Cardiac muscle cell (in vitro differentiated cells and primary cell): ENCODE measurements at places on chromosomes 7 and 10.

DNA sequence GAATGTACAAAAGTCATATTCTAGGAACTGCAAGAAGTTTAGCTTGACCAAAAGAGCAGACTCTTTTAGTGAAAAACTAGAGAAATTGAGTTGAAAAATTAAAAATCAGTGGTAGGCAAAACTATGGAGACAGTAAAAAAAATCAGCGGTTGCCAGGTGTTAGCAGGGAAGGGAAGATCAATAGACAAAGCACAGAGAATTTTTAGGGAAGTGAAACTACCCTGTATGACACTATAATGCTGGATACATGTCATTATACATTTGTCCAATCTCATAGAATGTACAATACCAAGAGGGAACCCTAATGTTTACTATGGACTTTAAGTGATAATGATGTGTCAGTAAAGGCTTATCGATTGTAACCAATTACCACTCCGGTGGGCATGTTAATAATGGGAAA lies 761.9 kb downstream of the MAGI2 start:
- no peak overlapping the region for H3K4me3 ChIP-seq
- no peaks in the 10 kb centered on the region for H3K36me3 ChIP-seq
- peaks cover 7% of the 10 kb centered on the region for H3K4me1 ChIP-seq
- H3K27ac ChIP-seq: no peak overlapping the region
- DNase-seq: no peak
- no peaks in the 10 kb centered on the region for H3K27me3 ChIP-seq

GRCh38 chr7:98753989-98754479 lies 115.8 kb downstream of the TMEM130 start:
- H3K27me3 ChIP-seq: no peaks in the 10 kb centered on the region
- H3K4me3 ChIP-seq: no peak overlapping the region
- H3K4me1 ChIP-seq: no peaks in the 10 kb centered on the region
- no peak overlapping the region for H3K27ac ChIP-seq

GRCh38 chr10:131421381-131421780 lies 109.9 kb upstream of the TCERG1L start:
- no peak overlapping the region for H3K27ac ChIP-seq
- no peaks in the 10 kb centered on the region for H3K4me1 ChIP-seq
- no peaks in the 10 kb centered on the region for H3K27me3 ChIP-seq
- H3K36me3 ChIP-seq: no peaks in the 10 kb centered on the region
- no peak overlapping the region for H3K4me3 ChIP-seq
- DNase-seq: no peak

DNA sequence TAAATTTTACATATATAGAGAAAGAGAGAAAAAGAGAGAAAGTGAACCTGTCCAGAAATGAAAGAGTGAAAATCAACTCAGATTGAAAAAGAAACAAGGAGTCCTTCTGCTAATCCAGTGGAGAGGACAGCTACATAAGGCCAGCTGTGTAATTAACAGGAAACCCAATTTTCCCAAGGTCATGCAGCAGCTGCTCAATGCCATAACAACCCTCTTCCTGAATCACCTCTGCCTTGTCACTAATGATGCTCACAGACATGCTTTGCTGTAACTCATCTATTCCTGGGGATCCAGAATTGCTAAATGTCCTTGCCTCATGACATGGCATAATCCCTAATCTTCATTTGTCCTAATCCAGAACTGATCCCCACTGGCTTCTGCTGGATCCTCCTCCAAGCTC lies 288.6 kb downstream of the NEBL start:
- no peaks in the 10 kb centered on the region for H3K4me1 ChIP-seq
- no peak overlapping the region for H3K4me3 ChIP-seq
- DNase-seq: no peak
- no peaks in the 10 kb centered on the region for H3K27me3 ChIP-seq

GRCh38 chr10:7634142-7634894 lies 32.4 kb downstream of the ITIH5 start:
- H3K4me1 ChIP-seq: no peaks in the 10 kb centered on the region
- H3K27ac ChIP-seq: no peak overlapping the region
- DNase-seq: no peak
- no peaks in the 10 kb centered on the region for H3K27me3 ChIP-seq

DNA sequence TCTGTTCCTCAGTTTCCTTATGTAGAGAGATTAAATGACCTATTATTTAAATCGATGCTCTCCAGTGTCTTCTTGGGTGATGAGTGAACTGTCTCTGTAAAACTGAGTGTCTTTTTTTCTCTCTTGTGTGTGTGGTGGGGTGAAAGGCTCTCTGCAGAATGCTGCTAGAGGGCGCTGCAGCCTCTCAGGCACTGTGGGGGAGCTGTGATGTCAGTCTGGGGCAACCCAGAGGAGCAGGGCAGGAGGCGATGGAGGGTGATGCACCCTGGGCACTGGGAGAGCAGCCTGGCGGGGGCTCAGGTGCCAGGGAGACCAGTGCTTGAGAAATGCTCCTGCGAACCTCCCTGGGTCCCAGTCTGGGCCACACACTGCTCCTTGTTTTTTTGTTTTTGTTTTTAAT lies 110.1 kb upstream of the POM121L12 start:
- peaks cover 6% of the 10 kb centered on the region for H3K4me1 ChIP-seq
- H3K36me3 ChIP-seq: no peaks in the 10 kb centered on the region
- no peaks in the 10 kb centered on the region for H3K27me3 ChIP-seq
- H3K27ac ChIP-seq: no peak overlapping the region
- no peak overlapping the region for H3K4me3 ChIP-seq

DNA sequence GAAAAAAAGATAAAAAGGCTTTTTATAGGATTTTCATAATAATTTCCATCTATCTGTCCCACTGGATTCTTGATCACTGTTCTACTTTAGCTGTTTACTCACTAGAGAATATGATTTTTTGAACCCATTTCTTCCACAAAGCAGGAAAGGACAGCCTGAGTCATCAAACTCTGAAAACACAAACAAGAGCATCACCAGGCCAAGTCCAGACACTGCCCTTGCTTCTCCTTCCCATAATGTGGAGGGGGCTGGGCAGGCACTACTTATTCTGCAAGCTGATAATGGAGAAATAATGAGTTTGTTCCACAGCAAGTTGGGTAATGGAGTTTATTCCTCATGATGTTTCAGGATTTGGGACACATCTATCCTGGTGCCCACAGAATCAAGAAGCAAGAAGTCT lies 13.0 kb upstream of the KCNIP2 start:
- DNase-seq: peak; percentile 46
- H3K27me3 ChIP-seq: no peaks in the 10 kb centered on the region
- H3K4me3 ChIP-seq: no peak overlapping the region
- no peak overlapping the region for H3K27ac ChIP-seq
- H3K4me1 ChIP-seq: peaks cover 27% of the 10 kb centered on the region

- peak overlapping the region; percentile 99 for H3K27ac ChIP-seq
- peaks cover 14% of the 10 kb centered on the region for H3K4me1 ChIP-seq
- no peaks in the 10 kb centered on the region for H3K36me3 ChIP-seq
- peak overlapping the region; percentile 73 for H3K4me3 ChIP-seq
- DNase-seq: no peak
- no peaks in the 10 kb centered on the region for H3K27me3 ChIP-seq
Measured at GRCh38 chr10:100996678-100997359, 2.8 kb upstream of the LZTS2 start.

DNA sequence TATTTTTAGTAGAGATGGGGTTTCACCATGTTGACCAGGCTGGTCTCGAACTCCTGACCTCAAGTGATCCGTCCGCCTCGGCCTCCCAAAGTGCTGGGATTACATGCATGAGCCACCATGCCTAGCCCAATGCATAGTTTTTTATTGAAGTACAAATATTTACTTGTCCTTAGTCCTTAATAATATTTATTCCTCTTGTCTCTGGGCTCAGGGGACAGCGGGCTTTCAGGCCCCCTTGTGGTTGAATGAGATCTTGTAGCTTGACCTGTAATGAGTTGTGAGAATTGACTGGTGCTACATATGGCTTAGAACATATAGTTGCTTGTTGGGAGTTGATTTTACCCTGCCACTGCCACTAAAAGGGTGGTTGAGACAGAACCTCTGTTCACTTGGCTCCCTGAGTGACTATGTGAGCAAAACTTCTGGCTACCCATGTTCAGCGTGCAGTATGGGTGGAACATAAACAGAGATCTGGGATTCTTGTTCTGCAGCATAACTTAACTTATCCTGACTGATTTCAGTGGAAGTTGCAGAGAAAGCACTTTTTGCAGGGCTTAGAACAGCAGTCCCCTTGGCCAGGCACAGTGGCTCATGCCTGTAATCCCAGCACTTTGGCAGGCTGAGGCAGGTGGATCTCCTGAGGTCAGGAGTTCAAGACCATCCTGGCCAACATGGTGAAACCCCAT lies 14.9 kb downstream of the CCL26 start:
- H3K36me3 ChIP-seq: no peaks in the 10 kb centered on the region
- no peaks in the 10 kb centered on the region for H3K27me3 ChIP-seq
- peak; percentile 49 for DNase-seq
- H3K4me1 ChIP-seq: peaks cover 3% of the 10 kb centered on the region

DNA sequence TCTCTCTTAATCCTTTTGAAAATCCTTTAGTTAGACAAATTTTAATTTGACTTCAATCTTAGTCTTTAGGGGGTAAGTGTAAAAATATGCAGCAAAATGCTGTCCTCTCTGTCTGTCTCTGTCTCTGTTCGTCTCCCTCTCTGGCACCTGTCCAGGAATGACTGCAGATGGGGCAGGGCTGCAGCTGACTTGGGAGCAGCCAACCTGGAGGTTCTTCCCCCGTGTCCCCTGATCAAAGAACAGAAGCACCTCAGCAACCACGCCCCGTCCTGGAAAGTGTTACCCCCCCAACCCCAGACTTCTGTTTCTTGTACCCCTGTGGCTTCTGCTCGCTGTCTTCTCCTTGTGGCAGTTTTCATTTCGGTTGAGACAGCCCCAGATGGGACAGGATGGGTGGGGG lies 141.6 kb upstream of the NPS start:
- H3K27me3 ChIP-seq: no peaks in the 10 kb centered on the region
- DNase-seq: peak; percentile 3
- peaks cover 13% of the 10 kb centered on the region for H3K4me1 ChIP-seq
- peak overlapping the region; percentile 13 for H3K27ac ChIP-seq

- H3K27ac ChIP-seq: no peak overlapping the region
- no peak overlapping the region for H3K4me3 ChIP-seq
- H3K27me3 ChIP-seq: no peaks in the 10 kb centered on the region
- H3K4me1 ChIP-seq: no peaks in the 10 kb centered on the region
Measured at GRCh38 chr7:16967300-16967811, 85.6 kb upstream of the AGR3 start.

GRCh38 chr10:118974951-118975350 lies 54.6 kb upstream of the NANOS1 start:
- no peaks in the 10 kb centered on the region for H3K27me3 ChIP-seq
- H3K36me3 ChIP-seq: no peaks in the 10 kb centered on the region
- no peak overlapping the region for H3K27ac ChIP-seq
- DNase-seq: no peak
- no peak overlapping the region for H3K4me3 ChIP-seq
- peaks cover 11% of the 10 kb centered on the region for H3K4me1 ChIP-seq

GRCh38 chr10:19749185-19749729 lies 67.0 kb upstream of the PLXDC2 start:
- H3K27ac ChIP-seq: no peak overlapping the region
- H3K27me3 ChIP-seq: no peaks in the 10 kb centered on the region
- DNase-seq: peak; percentile 79
- no peak overlapping the region for H3K4me3 ChIP-seq
